ENCODE measurements at places on chromosomes 16 and 17.

DNA sequence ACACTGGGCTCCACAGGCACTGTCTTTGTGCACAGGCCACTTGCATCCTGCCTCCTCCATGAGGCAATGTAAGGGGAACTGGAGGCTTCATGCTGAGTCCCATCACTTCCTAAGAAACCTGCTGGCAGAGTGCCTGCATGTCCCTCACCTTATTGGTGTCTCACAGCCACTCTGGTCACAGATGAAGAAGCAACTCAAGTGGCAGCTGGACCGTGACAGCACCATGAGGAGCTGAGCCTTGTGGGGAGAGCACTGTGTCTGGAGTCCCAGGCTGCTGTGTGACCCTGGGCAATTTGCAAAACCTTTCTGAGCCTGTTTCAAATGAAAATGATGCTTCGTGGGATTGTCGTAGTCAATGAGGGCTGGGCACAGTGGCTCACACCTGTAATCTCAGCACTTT is 19.5 kb downstream of the ANKRD40 start:
- no peak for DNase-seq

DNA sequence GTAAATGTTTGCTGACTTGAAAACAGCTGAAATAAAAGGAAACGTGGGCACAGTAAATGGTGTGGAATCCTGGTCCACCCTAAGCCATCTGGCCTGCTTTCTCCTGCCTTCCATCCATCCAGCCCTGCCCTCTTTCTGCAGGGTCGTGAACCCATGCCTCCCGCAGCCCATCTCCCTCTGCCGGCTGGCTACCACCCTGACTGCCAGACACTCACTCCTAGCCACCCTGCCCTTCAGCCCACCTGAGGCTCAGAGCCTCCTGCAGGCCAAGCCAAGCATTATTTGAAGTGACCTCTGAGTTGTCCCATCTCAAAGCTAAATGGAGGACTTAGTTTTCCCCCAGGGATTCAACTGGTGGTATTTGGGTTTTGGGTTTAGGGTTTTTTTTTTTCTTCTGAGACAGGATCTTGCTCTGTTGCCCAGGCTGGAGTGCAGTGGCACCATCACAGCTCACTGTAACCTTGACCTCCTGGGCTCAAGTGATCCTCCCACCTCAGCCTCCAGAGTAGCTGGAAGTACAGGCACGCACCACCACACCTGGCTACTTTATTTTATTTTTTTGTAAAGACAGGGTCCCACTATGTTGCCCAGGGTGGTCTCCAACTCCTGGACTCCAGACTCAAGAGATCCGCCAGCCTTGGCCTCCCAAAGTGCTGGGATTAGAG is 8.4 kb downstream of the ZDHHC1 start:
- no peak for DNase-seq

DNA sequence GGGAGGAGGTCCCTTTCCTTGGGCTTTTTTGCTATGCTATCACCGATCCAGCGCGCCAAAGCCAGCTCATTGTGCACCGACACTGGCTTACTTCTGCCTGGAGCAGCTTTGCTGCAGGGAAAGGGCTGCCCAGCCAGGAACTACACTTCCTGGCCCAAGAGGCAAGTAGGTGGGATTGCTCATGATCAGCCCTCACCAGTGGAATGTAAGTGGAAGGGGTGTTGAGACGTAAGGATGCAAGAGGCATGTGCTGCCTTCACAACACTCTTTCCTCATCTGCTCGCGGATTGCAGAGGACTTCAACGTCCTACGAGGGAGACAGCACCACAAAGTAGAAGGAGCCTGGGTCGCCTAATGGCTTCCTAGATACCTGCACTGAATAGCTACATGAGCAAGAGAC is 104.3 kb upstream of the FOXF1 start:
- DNase-seq: no peak

DNA sequence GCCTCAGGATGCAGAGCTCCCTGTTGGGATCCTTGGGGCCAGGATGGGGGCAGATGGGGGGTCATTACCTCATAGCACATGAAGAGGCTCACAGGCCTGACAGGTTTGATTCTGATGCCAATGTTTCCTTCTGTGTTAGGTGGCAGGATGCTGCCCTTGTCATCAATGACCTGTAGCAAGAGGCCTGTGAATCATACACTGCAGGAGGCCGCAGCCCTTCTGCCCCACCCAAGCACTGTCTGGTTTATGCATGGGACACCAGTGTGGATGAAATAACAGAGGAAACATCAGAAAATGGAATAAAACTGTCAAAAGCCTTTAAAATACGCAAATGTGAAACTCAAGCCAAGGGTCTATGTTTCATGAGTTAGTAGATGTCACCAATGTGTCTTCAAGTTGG is 60.5 kb upstream of the ACSM2B start:
- no peak for DNase-seq

GRCh38 chr16:14629612-14629918 is 495 bp downstream of the PARN start:
- no peak for DNase-seq

DNA sequence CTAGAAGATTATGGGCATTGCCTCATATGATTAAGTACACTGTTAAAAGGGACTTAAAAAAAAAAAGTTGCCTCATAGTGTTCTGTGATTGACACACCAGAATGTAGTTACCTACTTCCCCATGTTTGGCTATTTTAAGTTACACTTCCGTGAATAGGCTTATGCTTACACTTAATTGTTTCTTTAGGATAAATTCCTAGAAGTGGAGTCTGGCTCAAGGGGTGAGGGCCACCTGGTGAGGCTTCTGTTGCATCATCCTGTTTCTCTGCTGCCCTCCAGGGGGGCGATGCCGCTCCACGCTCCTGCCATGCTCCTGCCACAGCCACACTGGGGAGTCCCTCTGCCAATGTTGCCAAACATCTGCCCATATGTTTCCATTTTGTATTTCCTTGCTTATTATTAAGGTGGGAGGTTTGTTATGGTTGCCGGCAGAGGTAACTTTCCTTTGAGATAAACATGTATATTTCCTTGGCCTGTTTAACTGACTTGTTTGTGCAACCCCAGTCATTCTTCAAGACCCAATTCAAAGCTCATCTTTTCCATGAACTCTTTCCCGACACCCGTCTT is 73.1 kb downstream of the KSR1 start:
- DNase-seq: peak; percentile 11

DNA sequence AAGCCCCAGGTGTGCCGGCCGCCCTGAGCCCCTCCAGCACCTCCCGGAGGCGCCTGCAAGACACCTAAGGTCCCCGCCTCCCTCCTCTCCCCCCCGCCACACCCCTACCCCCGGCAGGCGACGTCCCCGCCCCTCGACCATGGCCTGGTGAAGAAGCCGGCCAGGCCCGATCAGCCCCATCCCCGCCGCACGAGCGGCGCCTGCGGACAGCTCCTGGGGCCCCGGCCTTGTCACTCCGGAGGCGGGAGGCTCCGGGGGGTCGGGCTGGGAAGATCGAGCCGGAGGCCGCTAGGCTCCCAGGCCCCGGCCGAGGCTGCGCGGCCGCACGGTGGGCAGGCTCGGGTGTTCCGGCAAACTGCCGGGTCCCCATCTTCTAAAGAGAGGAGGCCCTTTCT is 405 bp upstream of the ACE start:
- DNase-seq: no peak

DNA sequence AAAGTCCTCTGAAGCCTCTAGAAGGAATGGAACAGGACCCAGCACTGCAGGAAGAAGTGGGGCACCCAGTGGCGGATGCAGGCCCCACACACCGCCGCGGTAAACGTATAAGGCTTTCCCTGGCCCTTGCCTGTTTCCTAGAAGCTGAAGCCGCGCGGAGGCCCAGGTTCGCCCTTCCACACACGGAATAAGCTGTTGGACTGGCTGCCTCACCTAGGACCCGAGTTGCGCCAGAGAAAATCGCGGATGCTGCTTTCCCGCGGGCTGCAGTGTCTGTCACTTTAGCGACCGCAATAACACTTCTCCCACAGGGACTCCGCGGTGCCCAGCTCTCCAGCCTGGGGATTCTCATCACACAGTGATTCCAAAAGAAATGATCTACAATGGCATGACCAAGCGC is 1736.9 kb downstream of the TP53TG3F start:
- no peak for DNase-seq

GRCh38 chr17:49928837-49929475 is 40.0 kb upstream of the DLX4 start:
- no peak for DNase-seq

DNA sequence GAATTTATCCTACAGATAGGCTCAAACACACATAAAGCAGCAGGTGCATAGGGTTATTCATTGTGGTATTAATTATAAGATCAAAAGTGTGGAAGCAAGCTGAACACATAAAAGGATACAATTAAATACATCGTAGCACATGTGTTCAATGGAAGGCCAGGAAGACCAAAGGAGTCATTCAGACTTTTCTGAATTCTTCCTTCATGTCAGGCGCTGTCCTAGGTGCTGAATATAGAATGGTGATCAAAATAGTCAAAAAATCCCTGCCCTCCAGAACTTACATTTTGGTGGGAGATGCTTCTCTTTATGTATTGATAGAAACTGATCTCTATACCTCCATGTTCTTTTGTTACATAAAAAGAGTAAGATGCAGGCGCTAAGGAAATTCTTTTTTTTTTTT is 439.0 kb upstream of the ASIC2 start:
- DNase-seq: no peak

DNA sequence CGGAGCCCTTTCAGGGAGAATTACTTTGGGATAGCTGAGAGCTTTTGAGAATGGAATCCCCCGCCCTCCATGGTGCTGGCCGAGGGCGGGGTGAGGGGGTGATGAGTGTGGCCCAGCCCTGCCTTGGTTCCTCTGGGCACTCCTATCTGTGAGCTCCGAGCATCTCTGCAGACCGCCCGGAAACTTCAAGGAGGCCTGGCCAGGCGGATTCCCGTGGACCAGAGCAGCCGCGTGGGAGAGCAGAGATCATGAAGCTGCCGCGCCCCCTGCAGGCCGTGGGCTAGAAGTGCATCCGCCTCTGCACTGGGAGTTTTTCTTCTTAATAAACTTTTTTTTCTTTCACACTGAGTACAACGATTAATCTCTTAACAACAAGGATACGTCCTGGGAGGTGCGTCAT is 392.9 kb upstream of the EEF2KMT start:
- DNase-seq: no peak

DNA sequence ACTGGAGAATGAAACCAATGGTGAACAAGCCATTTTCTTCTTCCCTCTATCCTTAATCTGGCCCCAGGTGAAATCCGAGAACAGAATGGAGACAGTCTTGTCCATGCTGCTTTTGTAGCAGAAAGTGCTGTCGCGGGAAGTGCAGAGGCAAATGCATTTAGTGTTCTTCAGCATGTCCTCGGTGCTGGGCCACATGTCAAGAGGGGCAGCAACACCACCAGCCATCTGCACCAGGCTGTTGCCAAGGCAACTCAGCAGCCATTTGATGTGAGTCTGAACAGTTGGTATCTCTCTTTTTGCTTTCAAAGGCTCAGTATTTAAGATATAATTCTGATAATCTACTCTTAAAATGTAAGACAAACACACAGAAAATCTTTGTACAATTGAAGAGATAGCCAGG is 18.7 kb downstream of the UQCRC2 start:
- no peak for DNase-seq

DNA sequence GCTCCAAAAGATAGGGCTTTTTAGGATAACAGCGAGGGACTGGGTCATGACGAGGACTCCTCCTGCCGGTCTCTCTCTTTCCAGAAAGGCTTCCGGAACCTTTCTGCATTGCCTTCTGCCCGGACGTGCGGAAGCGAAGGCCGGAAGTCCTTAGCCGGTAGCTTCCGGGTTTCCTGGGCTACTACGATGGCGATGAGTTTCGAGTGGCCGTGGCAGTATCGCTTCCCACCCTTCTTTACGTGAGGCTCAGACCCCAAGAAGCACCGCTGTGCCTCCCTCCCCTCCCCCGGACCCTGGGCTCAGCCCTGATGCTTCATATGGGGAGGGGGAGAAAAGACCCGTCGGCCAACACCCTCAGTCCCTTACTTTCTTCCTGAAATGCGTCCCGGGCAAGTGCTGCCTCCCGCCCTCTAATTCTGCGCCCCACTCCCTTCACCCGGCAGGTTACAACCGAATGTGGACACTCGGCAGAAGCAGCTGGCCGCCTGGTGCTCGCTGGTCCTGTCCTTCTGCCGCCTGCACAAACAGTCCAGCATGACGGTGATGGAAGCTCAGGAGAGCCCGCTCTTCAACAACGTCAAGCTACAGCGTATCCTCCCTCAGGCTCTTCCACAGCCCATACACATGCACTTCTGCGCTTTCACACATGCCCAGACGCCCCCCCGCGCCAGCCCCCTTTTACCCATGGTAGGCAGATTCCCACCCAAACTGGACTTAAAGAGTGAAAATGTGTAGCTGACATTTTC is at the start of gene VPS25:
Gene VPS25 (plus strand): TSS at position 160 of the 746 bp plus-strand sequence. CDS start 27 bp downstream, at position 187.
- peak; percentile 85 for DNase-seq

- DNase-seq: no peak
These were observed 115.1 kb downstream of the CYLD start for GRCh38 chr16:50856991-50857390.

DNA sequence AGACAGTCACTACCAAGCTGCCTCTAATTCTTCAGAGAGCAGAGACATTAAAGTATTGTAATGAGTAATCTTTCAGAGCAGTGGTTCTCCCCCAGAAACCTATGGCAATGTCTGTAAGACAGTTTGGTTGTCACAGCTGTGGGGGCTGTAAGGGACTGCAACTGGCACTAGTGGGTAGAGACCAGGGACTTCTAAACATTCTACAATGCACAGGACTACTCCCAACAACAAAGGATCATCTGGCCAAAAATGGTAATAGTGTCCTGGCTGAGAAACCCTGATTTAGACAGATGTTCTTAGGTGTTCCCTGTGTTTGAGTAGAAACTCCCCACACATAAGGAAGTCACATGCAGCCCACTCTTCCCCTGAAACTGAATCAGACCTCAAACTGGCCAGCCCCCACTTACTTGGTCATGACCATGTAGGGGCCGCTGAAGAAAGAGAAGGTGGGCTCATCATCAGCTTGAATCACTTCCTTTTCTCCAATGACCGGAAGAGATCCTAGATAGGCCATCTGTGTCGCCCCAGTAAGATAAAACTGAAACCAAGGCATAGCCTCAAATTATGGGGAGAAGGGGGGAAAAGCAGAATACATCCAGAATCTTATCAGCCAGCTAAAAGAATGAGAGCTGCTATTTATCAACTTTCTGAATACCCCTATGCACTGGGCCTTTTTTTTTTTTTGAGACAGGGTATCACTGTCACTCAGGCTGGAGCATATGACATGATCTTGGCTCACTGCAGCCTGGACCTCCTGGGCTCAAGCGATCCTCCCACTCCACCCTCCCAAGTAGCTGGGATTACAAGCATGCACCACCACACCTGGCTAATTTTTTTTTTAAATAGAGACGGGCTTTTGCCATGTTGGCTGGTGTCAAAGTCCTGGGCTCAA is 75.8 kb downstream of the TEX14 start:
- no peak for DNase-seq

GRCh38 chr17:9402590-9403199 is 172.9 kb downstream of the STX8 start:
- DNase-seq: peak; percentile 41

DNA sequence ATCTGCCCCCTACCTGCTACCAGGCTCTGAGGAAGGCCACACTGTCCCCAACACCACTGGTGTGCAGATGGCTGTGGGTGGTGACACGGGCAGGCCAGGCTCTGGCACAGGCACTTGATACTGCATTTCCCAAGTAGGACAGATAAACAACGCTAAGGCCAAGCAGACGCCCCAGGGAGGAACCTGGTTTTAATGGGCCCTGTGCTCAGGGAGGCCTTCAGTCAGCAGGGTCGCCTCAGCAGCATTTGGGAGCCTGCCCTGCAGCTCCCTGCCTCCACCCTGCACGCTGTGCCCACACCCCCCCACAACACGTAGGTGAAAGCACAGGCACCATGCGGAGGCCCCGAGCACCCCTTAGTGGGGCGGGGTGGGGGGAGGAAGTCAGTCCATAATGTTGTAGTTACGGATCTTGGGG is 3.3 kb upstream of the FASN start:
- DNase-seq: no peak
